ENCODE measurements at places on chromosomes 4 and X.

GRCh38 chr4:1086011-1086410 is 27.4 kb downstream of the RNF212 start:
- no peak for DNase-seq

- DNase-seq = peak; percentile 93
Measured at GRCh38 chr4:173218411-173219125, 50.0 kb downstream of the GALNT7 start.

- no peak for DNase-seq
Measured at GRCh38 chrX:25941087-25941486, 197.1 kb upstream of the MAGEB18 start.

DNA sequence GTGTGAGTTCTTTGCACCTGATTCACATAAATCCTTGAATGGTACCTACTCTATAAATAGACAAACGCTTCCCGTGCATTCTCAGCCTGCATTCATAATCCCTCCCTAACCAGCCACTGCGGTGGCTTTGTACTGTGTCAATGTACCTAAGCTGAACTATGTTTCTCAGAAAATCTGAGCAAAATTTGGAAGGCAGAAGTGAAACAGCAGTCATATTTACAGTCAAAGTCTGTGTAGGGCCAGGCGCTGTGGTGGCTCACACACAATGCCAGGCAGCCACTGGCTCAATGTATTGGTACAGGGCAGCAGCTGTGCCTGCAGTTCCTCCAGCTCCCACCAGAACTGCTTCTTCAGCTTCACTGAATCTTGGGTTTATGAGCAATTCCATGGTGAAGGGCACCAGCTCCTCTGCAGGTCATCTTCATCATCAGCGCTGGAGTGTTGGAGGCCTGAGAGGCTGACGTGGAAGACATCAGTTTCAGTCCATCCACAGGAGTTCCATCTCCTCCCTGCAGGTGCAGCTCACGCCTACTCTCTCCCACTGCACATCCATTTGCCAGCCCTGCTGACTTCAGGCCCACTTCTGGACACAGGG is 32.3 kb upstream of the IRF2 start:
- DNase-seq = peak; percentile 8

- DNase-seq = no peak
Measured at GRCh38 chr4:173194157-173194556, 25.5 kb downstream of the GALNT7 start.

GRCh38 chrX:139094671-139095592 is 383.4 kb upstream of the FGF13 start:
- no peak for DNase-seq

DNA sequence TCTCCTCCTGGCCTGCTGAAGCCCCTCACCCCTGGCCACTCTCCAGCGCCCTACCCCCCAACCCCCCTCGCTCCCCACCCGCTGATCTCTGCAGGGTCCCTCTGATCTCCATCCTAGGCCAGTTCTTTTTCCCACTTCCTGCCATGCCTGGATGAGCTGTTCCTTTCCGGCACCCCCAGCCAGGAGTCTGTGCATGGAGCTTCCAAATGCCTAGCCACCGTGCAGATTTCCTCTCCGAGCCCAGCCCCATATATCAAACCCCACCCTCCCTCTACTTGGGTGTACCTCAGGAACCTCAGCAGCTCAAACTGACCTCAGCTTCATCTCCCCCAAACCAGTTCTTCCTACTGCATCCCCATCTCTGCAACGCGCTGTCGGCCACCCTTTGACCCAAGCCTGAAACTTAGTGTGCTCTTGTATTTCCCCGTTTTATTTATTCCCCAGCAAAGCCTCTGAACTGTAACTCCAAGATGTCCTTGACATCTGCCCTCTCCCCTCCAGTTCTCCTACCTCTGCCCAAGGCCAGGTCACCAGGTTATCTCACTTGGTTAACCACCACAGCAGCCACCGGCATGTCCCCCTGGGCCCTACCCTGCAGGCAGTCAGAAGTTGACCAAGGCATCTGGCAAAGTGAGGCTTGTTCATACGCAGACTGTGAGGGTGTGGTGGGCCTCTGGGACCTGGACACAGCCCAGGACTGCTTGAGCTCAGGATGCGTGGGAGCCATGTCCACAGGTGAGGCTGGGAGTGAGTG is 194.9 kb upstream of the PSAPL1 start:
- DNase-seq = no peak

DNA sequence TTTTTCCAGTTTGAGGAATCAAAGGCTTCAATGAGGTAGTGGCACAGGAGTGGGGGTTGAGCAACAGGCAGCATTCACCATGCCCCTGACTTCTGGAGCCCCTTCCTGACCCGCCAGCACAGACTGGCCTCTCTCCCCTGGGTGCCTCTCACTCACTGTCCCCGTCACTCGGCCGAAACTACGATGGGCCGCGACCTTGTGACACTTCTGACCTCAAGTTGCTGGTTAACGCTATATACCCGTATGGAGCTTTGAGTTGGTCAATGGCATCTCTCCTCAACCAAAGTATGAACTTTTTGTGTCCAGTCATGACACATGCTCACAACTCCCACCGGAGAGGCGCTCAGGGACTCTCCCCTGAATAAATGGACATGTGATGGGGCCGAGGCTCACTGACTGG is 72.1 kb downstream of the IRF2 start:
- DNase-seq = no peak

GRCh38 chr4:86026720-86027119 is 333.1 kb downstream of the MAPK10 start:
- DNase-seq = no peak

- no peak for DNase-seq
Measured at GRCh38 chr4:152962150-152962549, 26.0 kb downstream of the FHDC1 start.

GRCh38 chr4:8326206-8326605 is 56.7 kb downstream of the HTRA3 start:
- DNase-seq = no peak

Data from EH (cell line).